Renal cortex interstitium (tissue), 15 donors: ENCODE measurements at places on chromosomes 12 and 14. TPM values are rescaled to one million over a fixed set of nuclear protein-coding genes. Genes with fewer than 3 reads are reported as not detected.

- no peak for DNase-seq
These were observed 237.1 kb downstream of the SLC41A2 start for GRCh38 chr12:104721039-104721405.

DNA sequence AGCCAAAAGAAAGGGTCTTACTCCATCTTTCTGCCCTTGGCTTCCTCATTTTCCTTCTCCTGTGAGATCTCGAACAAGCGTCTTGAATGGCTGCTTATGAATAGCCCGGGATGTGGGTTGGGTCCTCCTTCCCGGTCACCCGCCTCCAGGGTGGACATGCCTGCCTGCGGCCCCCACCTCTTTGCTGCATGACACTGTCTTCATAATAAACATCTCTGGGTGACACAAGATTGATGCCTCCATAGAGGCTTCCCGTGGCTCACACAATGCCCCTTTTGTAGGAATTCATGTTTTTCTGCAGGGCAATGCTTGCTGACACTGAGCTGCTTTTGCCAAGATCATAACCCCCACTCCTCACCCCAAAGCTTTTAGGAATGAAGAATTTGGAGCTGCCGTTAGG is 125.9 kb downstream of the ZNF664 start:
- DNase-seq: no peak

DNA sequence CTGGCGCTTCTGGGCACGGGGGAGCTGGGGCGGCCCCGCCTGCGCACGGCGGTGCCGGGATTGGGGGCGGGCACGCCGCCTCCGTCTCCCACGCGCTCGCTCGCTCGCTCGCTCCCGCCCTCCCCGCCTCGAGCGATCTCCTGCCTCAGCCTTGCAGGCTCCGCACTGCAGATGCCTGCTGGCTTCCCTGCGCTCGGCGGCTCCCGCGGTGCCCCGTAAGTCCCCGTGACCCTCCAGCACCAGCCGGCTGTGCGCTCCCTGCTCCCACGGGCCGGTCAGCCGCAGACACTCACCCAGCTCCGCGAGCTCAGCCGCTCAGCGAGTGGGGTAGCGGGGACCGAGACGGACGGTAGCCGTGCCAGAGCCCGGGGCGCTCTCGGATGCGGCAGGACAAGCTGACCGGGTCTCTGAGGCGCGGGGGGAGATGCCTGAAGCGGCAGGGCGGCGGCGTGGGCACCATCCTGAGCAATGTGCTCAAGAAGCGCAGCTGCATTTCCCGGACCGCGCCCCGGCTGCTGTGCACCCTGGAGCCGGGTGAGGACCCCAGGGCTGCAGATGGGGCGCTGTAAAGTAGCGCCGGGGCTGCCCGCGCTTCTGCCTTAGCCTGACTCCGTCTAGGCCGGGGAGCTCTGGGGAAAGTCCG is at the start of gene TBC1D30:
TBC1D30 (plus strand) TSS at position 148 of the 643 bp plus-strand sequence; CDS start at position 381, 233 bp downstream.
- no peak for DNase-seq

The SMIM41 gene
- 0.69 TPM for polyA plus RNA-seq

The WNT1 gene
- polyA plus RNA-seq: not detected
